ENCODE measurements at places on chromosomes 3 and 15.

DNA sequence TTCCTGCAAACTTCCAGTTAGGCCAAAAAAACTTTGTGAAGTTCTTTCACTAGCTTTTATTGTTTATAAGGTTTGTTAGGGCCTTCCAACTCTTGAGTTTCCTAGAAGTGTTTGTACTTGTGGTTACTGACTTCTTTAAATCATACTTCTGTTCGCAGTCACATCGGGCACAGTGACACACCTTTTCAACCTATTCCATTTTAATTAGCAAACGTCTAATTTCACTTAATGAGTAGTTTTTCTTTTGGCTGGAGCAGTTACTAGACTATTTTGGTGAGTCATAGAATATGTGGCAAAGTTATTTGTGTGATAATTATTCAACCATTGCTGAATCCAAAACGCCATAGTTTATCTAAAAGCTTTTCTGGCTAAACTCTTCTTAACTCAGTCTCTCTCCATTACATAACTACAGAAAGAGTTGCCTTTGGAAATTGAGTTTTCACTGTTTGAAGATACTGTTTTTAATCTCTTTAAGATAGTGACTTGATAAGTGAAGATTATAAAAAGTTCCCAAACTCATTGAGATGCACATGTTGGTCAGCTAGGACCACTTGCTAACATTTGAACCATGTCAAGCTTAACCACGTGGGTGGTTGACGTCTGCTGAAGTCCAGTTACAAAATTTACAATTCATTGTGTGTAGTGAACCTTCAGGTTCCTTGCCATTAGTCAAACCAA is 21.5 kb downstream of the CNOT10 start:
- H3K4me1 ChIP-seq: no peaks in the 10 kb centered on the region
- no peak overlapping the region for H3K27ac ChIP-seq
- H3K4me3 ChIP-seq: no peak overlapping the region
- no peaks in the 10 kb centered on the region for H3K27me3 ChIP-seq

DNA sequence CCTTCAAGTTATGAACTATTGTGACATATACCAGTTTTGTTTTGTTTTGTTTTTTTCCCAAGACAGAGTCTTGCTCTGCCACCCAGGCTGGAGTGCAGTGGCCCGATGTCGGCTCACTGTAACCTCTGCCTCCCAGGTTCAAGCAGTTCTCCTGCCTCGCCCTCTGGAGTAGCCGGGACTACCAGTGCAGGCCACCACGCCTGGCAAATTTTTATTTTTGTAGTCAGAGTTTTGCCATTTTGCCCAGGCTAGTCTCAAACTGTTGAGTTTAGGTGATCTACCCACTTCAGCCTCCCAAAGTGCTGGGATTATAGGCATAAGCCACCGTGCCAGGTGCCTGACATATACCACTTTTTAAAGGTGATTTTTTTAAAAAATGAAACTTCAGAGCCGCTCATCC is 74.6 kb downstream of the ARRDC4 start:
- no peaks in the 10 kb centered on the region for H3K4me1 ChIP-seq
- H3K4me3 ChIP-seq: no peak overlapping the region
- H3K27ac ChIP-seq: no peak overlapping the region
- DNase-seq: no peak
- no peaks in the 10 kb centered on the region for H3K36me3 ChIP-seq

DNA sequence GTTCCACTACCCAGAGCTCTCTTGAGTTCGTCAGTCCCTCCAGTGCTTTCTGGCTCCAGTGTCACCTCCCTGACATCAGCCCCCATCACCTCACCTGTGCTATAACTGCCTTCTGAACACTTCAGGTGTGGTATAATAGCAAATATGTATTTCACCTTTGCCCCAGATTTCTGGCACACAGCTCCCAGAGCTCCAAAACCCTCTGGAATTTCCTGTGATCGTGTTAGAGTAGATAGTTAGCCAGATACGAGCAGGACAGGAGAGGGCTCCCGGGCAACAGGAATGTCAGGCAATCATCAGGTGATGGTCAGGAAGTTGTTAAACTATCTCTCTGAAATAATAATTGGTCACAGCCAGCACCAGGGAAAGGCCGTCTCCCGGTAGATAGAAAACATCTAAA is 22.6 kb upstream of the LIMD1 start:
- no peak overlapping the region for H3K27ac ChIP-seq
- no peak for DNase-seq
- no peaks in the 10 kb centered on the region for H3K27me3 ChIP-seq
- peaks cover 17% of the 10 kb centered on the region for H3K4me1 ChIP-seq
- H3K36me3 ChIP-seq: no peaks in the 10 kb centered on the region

- no peak for DNase-seq
- H3K27me3 ChIP-seq: no peaks in the 10 kb centered on the region
- no peak overlapping the region for H3K27ac ChIP-seq
- H3K36me3 ChIP-seq: no peaks in the 10 kb centered on the region
These were observed 184.3 kb downstream of the PLCH1 start for GRCh38 chr3:155560594-155560993.

DNA sequence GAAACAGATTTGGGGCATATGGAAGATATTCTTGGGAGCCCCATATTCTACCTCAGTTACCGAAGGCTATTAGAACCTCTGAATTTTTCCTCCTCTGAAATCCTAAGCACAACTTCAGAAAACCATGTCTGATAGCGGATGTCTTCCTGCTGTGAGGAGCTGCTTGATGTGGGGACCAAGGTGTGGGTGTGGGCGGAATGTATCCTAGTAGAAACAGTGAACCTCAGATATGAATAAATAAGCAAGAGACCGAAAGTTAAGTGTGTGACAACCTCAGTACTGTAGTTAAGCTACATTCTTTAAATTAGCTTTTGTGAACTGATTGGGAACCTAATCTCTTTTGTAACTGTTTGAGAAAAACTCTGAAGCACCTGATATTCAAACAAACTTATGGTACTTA is 46.9 kb downstream of the SENP2 start:
- H3K27ac ChIP-seq: no peak overlapping the region
- H3K4me3 ChIP-seq: no peak overlapping the region
- peaks cover 8% of the 10 kb centered on the region for H3K4me1 ChIP-seq
- H3K27me3 ChIP-seq: no peaks in the 10 kb centered on the region

- no peak overlapping the region for H3K27ac ChIP-seq
- no peaks in the 10 kb centered on the region for H3K36me3 ChIP-seq
- H3K4me3 ChIP-seq: no peak overlapping the region
- H3K4me1 ChIP-seq: no peaks in the 10 kb centered on the region
- DNase-seq: no peak
These were observed 89.0 kb downstream of the GHSR start for GRCh38 chr3:172359231-172359630.

GRCh38 chr15:95470529-95470928 is 860.0 kb upstream of the NR2F2 start:
- H3K4me1 ChIP-seq: no peaks in the 10 kb centered on the region
- peaks cover 9% of the 10 kb centered on the region for H3K27me3 ChIP-seq
- no peak overlapping the region for H3K4me3 ChIP-seq
- DNase-seq: no peak

GRCh38 chr3:45666757-45667431 is 22.3 kb upstream of the SACM1L start:
- H3K4me1 ChIP-seq: peaks cover 25% of the 10 kb centered on the region
- no peak overlapping the region for H3K4me3 ChIP-seq
- H3K27me3 ChIP-seq: no peaks in the 10 kb centered on the region
- peaks cover 67% of the 10 kb centered on the region for H3K36me3 ChIP-seq

- no peak for DNase-seq
- H3K36me3 ChIP-seq: no peaks in the 10 kb centered on the region
- H3K27me3 ChIP-seq: no peaks in the 10 kb centered on the region
- H3K4me3 ChIP-seq: no peak overlapping the region
- no peaks in the 10 kb centered on the region for H3K4me1 ChIP-seq
These were observed 49.9 kb upstream of the RYK start for GRCh38 chr3:134300520-134300919.

DNA sequence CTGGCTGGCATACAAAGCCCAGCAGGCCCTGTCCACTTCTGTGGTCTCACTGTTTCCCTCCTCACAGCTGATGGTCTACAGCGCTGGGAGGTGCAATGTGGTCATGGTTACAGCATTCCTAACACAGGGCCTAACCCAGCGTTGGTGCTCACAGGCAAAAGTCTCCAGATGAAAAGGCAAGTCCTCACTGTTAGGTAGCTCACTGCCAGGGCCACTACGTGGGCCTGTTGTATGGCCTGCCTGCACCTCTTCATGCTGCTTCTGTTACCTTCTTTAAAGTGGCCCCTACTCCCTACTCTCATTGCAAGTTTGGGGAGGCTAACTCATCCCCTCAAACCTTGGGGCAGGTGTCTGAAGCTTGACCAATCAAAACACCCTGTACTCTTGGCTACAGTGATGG is 31.3 kb downstream of the CCDC13 start:
- H3K36me3 ChIP-seq: no peaks in the 10 kb centered on the region
- DNase-seq: no peak
- no peaks in the 10 kb centered on the region for H3K4me1 ChIP-seq
- H3K27me3 ChIP-seq: no peaks in the 10 kb centered on the region
- no peak overlapping the region for H3K4me3 ChIP-seq
- H3K27ac ChIP-seq: no peak overlapping the region

- DNase-seq: no peak
- no peaks in the 10 kb centered on the region for H3K27me3 ChIP-seq
- H3K4me1 ChIP-seq: no peaks in the 10 kb centered on the region
- no peak overlapping the region for H3K27ac ChIP-seq
- no peak overlapping the region for H3K4me3 ChIP-seq
- peaks cover 43% of the 10 kb centered on the region for H3K36me3 ChIP-seq
These were observed 18.7 kb upstream of the APH1B start for GRCh38 chr15:63258658-63259057.
